ENCODE measurements at places on chromosomes 11 and 22. TPM values are rescaled to one million over a fixed set of nuclear protein-coding genes. Genes with fewer than 3 reads are reported as not detected.

The DDI1 gene
- not detected for total RNA-seq

The MUS81 gene
- 73.7 TPM for total RNA-seq

The OR51B5 gene
- total RNA-seq = 1.1 TPM

DNA sequence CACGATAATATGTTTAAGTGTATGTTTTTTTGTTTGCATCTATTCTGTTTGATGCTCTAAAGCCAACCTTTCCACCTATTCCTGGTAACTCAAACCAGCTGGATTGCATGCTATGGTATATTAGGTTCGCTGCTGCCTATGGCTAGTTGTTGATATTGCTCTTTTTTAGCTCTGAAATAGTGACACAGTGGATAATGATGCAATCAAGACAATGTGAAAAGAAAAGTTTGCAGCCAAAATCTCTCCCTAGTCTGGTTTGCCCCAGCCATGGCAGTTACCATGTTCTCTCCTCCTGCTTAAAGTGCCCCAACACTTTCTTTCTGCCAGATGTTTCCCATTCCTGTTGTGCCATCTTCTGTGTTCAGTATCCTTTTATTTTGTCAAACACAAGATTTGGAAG is 269.7 kb downstream of the DYNC2H1 start:
- H3K36me3 ChIP-seq = peaks cover 26% of the 10 kb centered on the region
- H3K4me3 ChIP-seq = no peak overlapping the region
- H3K27ac ChIP-seq = no peak overlapping the region
- H3K4me1 ChIP-seq = no peaks in the 10 kb centered on the region
- H3K27me3 ChIP-seq = no peaks in the 10 kb centered on the region

DNA sequence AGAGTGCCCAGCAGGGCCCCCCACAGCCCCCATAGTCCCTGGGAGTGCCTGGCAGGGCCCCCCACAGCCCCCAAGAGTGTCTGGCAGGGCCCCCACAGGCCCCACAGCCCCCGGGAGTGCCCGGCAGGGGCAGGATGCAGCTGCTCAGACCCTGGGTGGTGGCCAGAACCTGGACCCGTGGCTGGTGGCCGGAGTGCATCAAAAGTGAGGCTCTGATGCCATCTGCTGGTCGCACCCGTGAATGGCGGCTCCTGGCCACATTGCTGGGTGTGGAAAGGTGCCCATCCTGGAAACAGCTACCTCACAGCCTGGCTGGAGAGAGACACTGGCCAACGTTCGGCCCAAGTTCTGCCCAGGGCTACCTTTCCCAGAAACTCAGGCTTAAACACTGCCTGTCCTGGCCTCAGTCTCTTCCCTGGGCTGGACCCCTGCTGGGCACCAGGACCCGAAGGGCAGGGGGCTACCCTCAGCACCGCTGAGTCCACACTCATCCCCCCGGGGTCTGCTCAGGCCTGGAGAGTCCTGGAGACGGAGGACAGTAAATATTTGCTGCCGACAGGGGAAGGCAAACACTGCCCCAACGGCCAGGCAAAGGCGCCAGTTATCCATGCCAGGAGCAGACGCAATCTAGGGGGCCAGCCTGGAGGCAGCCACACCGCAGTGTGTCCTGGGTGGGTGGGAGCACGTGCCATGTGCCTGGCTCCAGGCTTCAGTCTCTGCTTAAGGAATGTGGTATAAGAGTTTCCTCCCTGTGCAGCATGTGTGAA is 4.4 kb downstream of the INS start:
- peaks cover 3% of the 10 kb centered on the region for H3K4me1 ChIP-seq
- no peaks in the 10 kb centered on the region for H3K36me3 ChIP-seq
- no peak overlapping the region for H3K4me3 ChIP-seq

GRCh38 chr11:83549984-83550667 is 264.0 kb upstream of the CCDC90B start:
- H3K27ac ChIP-seq = no peak overlapping the region
- DNase-seq = no peak
- H3K27me3 ChIP-seq = peaks cover 2% of the 10 kb centered on the region
- H3K4me1 ChIP-seq = peaks cover 10% of the 10 kb centered on the region

- peak overlapping the region; percentile 81 for H3K4me3 ChIP-seq
- H3K4me1 ChIP-seq = peaks cover 40% of the 10 kb centered on the region
- H3K27ac ChIP-seq = peak overlapping the region; percentile 96
- H3K27me3 ChIP-seq = no peaks in the 10 kb centered on the region
- DNase-seq = peak; percentile 42
Observed at GRCh38 chr22:41286639-41287091, 678 bp upstream of the RANGAP1 start.

DNA sequence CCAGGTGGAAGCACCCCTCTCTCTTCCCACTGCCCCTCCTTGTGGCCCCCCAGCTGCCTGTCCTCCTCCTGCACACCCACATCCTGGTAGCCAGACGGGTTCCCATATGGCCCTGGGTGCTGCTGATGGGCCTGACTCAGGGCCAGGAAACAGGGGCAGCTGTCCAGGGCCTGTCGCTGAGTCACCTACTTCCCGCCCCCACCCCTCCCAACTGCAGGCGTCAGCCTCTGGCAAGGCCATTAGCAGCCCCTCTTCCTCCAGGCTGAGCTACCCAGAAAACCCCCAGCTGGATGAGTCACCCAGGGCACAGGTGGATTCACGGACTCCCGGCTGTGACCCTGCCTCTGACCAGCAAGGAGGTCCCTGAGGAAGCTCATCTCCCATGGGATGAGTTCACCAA is 6.9 kb upstream of the GAL start:
- peaks cover 2% of the 10 kb centered on the region for H3K4me1 ChIP-seq
- H3K27ac ChIP-seq = no peak overlapping the region
- no peak overlapping the region for H3K4me3 ChIP-seq
- no peaks in the 10 kb centered on the region for H3K36me3 ChIP-seq

DNA sequence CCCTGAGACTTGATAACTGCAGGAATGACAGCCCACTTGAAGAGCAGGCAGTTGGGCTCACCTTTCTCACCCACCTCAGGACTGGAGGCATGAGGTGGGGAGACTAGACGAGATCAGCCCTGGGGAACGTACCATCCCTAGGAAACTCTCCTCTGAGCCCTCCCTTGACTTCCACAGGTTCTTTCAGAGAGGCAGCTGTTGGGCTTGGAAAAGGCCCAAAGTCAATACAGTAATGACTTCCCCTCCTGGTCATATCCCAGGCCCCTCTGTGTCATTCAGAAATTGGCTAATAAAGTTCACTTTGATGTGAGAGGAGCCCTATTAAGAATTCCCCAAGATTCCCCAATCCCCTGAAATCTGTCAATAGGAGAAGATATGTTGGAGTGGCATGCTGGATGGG is 5.8 kb upstream of the NECTIN1 start:
- H3K27ac ChIP-seq = no peak overlapping the region
- no peaks in the 10 kb centered on the region for H3K36me3 ChIP-seq
- H3K4me3 ChIP-seq = no peak overlapping the region
- H3K4me1 ChIP-seq = peaks cover 21% of the 10 kb centered on the region
- DNase-seq = no peak

DNA sequence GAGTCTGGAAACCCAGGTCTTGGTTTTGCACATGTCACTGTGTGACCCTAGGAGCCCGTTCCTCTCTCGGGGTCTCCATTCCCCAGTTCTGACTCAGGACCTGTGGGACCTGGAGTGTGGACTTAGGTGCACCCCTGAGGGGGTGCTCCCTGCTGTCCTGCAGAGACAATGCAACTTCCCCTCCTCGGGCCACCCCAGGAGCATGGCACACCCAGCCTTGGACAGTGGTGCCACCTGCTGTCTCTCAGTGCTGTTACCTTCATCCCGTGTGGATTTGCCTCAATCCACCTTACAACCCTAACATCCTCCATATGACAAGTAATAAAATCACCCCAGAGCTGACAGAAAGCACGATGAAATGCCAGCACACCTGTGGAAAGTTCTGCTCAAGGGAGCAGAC is 27.5 kb upstream of the CRYBB3 start:
- no peaks in the 10 kb centered on the region for H3K27me3 ChIP-seq
- no peak overlapping the region for H3K4me3 ChIP-seq
- H3K4me1 ChIP-seq = no peaks in the 10 kb centered on the region
- no peak overlapping the region for H3K27ac ChIP-seq
- DNase-seq = no peak
- H3K36me3 ChIP-seq = peaks cover 3% of the 10 kb centered on the region

- H3K36me3 ChIP-seq = peaks cover 11% of the 10 kb centered on the region
- no peak overlapping the region for H3K4me3 ChIP-seq
- H3K27ac ChIP-seq = no peak overlapping the region
- H3K27me3 ChIP-seq = no peaks in the 10 kb centered on the region
- H3K4me1 ChIP-seq = peaks cover 19% of the 10 kb centered on the region
Observed at GRCh38 chr11:44840521-44841251, 110.0 kb downstream of the TP53I11 start.

GRCh38 chr22:48558606-48559402 is 1268.9 kb downstream of the BRD1 start:
- no peaks in the 10 kb centered on the region for H3K36me3 ChIP-seq
- H3K4me1 ChIP-seq = no peaks in the 10 kb centered on the region
- DNase-seq = no peak
- peaks cover 12% of the 10 kb centered on the region for H3K27me3 ChIP-seq
- H3K27ac ChIP-seq = no peak overlapping the region

DNA sequence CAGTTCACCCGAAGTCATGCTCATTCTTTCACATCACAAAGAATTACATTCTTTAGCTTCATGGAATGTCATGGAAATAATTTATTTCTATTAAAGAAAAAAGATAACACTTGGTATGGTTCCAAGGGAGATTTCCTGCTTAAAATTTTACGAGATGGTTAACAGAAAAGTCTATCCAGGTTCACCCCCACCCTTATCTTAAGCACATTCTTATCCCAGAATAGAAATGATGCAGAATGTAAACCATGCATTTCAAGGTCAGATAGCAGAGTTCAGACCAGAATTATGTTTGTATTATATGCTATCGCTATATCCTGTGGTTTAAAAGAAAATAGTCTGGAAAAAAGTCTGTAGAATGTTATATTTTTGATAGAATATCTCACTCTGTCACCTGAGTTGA is 58.7 kb downstream of the GAS2 start:
- no peaks in the 10 kb centered on the region for H3K27me3 ChIP-seq
- no peak overlapping the region for H3K4me3 ChIP-seq
- H3K27ac ChIP-seq = peak overlapping the region; percentile 93
- no peaks in the 10 kb centered on the region for H3K36me3 ChIP-seq
- peaks cover 41% of the 10 kb centered on the region for H3K4me1 ChIP-seq

DNA sequence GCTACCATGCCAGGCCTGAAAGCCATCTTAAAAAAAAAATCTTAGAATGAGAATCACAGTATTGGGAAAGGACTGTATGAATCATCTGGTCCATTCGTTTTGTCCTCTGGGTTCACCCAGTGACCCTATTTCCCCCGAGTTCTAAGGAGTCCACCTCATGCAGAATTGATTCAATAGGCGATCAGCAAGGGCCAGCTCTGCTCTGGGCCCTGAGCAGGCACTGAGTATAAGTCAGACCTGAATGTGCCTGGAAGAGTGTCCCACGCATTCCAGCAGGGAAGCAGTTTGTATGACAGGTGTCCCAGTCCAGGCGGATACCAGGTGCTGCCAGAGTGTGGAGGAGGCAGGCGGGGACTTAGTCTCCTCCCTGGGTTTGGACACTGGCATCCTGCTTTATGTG is 883 bp upstream of the HMOX1 start:
- H3K27ac ChIP-seq = no peak overlapping the region
- no peaks in the 10 kb centered on the region for H3K36me3 ChIP-seq
- no peak for DNase-seq
- no peaks in the 10 kb centered on the region for H3K27me3 ChIP-seq
- peak overlapping the region; percentile 58 for H3K4me3 ChIP-seq
- peaks cover 43% of the 10 kb centered on the region for H3K4me1 ChIP-seq

GRCh38 chr22:46829117-46829891 is 66.9 kb downstream of the TBC1D22A start:
- no peaks in the 10 kb centered on the region for H3K27me3 ChIP-seq
- H3K4me1 ChIP-seq = peaks cover 51% of the 10 kb centered on the region
- no peak for DNase-seq
- H3K4me3 ChIP-seq = no peak overlapping the region

GRCh38 chr11:1228921-1229451 is 6.1 kb downstream of the MUC5B start:
- H3K4me3 ChIP-seq = no peak overlapping the region
- H3K4me1 ChIP-seq = no peaks in the 10 kb centered on the region
- no peak overlapping the region for H3K27ac ChIP-seq
- peaks cover 3% of the 10 kb centered on the region for H3K27me3 ChIP-seq

DNA sequence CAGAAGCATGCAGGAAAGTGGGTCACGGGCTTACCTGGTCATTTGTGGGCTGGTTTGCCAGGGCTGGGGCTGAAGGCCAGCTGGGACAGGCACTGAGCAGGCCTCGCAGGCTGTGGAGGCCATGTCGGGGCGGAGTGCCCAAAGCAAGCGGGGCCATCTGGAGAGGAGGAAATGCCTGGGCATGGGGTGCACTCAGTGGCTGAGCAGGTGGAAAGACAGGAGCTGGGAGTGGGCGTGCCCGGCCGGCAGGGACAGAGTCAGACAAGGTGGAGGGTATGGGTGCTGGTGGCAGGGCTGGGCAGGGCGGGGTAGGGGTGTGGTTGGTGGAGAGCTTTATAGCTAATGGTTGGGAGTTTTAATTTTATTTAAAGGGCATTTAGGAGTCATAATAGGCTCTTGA is 27.4 kb downstream of the DAGLA start:
- peaks cover 8% of the 10 kb centered on the region for H3K27me3 ChIP-seq
- no peaks in the 10 kb centered on the region for H3K36me3 ChIP-seq
- H3K4me1 ChIP-seq = no peaks in the 10 kb centered on the region
- no peak overlapping the region for H3K4me3 ChIP-seq

DNA sequence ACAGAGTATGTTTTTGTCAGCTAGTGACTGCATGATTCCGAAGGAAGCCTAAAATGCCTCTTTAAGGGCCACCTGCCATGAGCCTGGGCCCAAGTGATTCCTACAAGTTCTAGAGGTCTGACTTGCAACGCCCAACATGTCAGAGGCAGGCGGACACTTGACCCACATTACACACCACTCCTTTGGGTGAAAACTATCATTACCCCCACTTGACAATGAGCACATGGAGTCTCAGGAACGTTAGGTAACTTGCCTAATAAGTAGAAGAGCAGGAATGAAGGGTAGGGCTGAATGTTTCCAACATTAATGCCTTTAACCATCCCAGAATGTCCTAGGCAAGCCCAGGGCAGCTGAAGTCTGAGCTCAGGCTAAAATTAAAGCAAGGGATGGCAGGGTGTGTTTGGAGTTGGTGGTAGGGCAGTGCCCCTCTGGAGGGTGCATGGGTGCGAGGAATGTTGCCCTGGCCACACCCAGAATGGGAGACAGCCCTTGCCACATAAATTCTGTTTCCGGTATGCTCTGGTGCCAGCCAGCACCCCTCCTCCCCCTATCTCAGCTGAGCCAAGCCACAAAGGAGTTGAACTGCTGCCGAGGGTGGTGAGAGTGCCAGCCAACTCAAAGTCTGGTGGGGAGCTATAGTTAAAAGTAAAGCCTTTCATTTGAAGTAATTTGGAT is 2.5 kb downstream of the PLAAT2 start:
- no peak overlapping the region for H3K4me3 ChIP-seq
- no peaks in the 10 kb centered on the region for H3K36me3 ChIP-seq
- no peaks in the 10 kb centered on the region for H3K27me3 ChIP-seq
- no peak for DNase-seq
- H3K27ac ChIP-seq = no peak overlapping the region

GRCh38 chr11:60955571-60955970 is 3.6 kb upstream of the SLC15A3 start:
- no peak for DNase-seq
- peaks cover 24% of the 10 kb centered on the region for H3K4me1 ChIP-seq
- peaks cover 28% of the 10 kb centered on the region for H3K27me3 ChIP-seq
- no peak overlapping the region for H3K4me3 ChIP-seq
- no peak overlapping the region for H3K27ac ChIP-seq
- no peaks in the 10 kb centered on the region for H3K36me3 ChIP-seq

- no peak overlapping the region for H3K27ac ChIP-seq
- peaks cover 14% of the 10 kb centered on the region for H3K4me1 ChIP-seq
- H3K27me3 ChIP-seq = peaks cover 99% of the 10 kb centered on the region
- no peak for DNase-seq
Observed at GRCh38 chr11:124745270-124745834, 5.6 kb downstream of the NRGN start.

GRCh38 chr11:86933891-86934581 is 21.2 kb downstream of the FZD4 start:
- no peak overlapping the region for H3K4me3 ChIP-seq
- peak overlapping the region; percentile 89 for H3K27ac ChIP-seq
- peaks cover 76% of the 10 kb centered on the region for H3K4me1 ChIP-seq
- no peaks in the 10 kb centered on the region for H3K27me3 ChIP-seq
- DNase-seq = no peak
